ENCODE measurements at places on chromosomes 1 and 21. TPM values are rescaled to one million over a fixed set of nuclear protein-coding genes. Genes with fewer than 3 reads are reported as not detected.

DNA sequence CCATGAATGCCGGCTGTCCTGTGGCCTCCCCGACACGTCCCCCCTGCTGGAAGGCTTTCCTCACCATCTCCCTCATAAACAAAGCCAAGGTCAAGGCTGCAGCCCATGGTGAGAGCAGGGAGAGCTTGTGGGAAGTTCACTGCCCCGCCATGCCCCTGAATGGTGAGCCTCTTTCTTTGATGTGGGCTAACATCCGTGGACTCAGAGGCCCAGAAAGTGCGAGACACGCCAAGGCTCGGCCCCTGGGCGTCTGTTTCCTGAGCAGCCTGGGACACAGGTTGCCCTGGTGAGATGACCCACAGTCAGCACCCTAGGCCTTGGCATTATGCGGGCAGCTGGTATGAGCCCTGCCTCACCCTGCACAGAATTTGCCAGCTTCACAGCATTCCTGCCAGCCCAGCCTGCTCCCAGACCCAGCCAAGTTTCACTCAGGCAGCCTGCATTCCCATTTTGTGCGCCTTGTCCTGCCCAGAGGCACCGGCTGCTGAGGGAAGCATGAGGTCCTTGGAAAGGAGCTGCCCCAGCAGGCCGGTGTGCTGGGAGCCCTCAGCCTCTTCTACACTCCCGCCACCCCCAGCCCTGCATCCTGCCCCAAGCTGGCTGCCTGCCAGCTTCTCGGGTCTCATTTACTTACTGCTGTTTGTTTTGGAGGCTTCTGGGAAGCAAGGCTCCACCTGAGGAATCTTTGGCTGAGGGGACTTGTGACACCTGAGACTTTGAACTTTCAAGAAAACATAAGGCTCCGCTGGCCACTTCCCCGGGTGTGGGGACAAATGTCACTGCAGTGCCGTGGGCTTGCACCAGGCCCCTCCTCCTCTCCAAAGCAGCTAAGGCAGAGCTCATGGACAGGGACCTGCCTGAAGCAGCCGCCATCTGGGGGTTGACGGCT is 31.9 kb downstream of the NEK2 start:
- no peak for DNase-seq

DNA sequence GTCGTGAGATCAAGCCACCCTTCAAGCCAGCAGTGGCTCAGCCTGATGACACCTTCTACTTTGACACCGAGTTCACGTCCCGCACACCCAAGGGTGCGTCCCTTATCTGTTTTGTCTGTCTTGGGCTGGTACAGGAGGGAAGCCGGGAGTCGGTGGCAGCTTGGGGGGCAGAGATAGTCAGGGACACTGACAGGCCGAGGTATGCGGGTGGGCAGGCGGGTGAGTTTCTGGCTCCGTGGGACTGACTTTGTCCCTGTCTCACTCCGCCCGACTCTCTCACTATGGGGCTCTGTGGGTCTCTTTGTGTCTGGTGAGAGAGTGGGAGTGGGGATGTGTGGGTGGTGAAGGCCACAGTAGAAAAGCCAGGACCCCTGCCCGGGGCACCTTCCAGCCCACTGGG is 27.4 kb downstream of the RPS6KA1 start:
- no peak for DNase-seq

DNA sequence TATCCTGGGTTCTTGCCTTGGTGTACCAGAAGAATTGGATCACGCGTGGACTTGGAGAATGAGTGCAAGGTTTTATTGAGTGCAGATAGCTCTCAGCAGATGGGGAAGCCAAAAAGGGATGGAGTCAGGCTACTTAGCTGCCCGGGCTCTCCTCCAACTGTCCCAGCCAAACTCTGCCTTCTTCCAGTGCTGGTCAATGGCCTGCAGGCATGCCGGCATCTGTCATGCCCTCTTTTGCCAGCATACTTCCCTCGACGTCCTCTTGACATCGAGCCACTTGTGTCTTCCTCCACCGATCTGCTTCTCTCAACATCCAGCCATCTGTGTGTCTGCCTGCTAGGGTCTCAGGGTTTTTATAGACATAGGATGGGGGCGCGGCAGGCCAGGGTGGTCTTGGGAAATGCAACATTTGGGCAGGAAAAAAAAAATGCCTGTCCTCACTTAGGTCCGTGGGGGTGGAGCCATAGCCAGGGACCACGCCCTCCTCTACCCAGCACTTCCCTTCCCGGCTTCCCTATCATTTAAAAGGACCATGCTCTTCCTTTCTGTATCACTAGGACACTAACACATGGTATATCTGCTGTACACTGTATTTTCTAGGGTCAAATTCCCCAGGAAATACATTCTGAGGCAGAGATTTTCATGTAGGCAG is 47.0 kb upstream of the BCAR3 start:
- DNase-seq = peak; percentile 66

DNA sequence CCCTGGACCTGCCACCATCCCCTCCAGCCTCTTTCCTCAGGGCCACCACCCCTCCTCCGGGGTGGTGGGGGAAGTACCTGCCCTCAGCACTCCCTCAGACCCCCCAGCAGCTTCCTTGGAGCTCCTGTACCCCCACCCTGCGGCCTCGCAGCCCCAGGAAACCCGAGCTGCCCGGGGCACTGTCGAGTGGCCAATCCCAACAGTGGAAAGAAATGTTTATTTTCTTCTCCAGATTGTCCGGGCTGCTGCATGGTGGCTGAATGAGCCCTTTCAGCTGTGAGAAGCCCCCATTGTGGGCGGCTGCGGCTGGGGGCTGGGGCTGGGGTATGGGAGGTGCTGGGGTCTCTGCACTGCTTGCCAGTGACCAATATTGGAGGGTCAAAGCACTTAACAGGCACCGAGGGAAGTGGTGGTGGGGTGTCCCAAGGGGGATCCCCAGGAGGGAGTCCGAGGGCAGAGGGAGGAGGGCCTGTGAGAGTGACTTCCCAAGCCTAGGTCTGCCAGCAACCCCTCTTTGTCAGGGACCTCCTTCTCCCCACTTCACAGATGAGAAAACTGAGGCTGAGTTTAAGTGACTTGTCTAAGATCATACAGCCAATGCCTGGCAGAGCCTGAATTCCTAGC is 25.2 kb downstream of the RUNX3 start:
- DNase-seq = no peak

Gene CELA2A
- total RNA-seq = not detected

Gene SMIM11
- total RNA-seq = 25.5 TPM

Gene S100A4
- total RNA-seq = 50.2 TPM

Measured in psoas muscle (tissue), 8 donors.